Stomach (tissue), 19 donors: ENCODE measurements at places on chromosomes 2 and 18. TPM values are rescaled to one million over a fixed set of nuclear protein-coding genes. Genes with fewer than 3 reads are reported as not detected.

The SATB2 gene
- polyA plus RNA-seq: 1.2 TPM

The MALL gene
- polyA plus RNA-seq: 37.6 TPM

The PSTPIP2 gene
- polyA plus RNA-seq: 9.2 TPM

The SGPP2 gene
- 2.3 TPM for polyA plus RNA-seq

The SOX11 gene
- 0.06 TPM for polyA plus RNA-seq

DNA sequence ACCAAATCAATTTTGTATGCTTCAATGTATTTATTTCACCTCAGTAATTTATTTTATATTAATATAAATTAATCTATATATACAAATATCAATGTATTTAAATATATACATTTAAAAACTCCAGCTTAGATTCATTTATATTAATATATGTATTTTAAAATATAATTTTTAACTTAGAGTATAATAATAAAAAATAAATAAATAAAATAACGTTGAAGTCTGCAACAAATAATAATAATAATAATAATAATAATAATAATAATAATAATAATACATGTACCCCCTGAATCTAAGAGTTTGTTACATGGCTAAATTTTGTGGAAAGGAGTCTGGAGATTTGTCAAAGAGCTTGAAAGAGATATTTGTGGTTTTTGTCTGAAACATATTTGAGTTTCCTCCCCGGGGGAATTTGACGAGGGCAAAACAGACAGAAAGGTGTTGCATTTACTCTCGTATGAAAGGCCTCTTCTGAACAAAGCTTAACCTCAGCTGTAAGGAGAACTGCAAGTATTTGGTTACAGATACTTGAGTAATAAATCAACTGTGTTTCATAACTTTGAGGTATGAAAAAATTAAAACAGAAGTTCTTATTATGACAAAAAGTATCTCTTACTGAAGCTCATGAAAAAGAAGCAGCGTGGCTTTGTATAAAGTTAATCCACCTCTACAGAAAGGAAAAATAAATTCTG is 93.4 kb downstream of the CDH19 start:
- DNase-seq: no peak
- no peaks in the 10 kb centered on the region for H3K36me3 ChIP-seq
- H3K4me3 ChIP-seq: no peak overlapping the region

- no peaks in the 10 kb centered on the region for H3K27me3 ChIP-seq
- H3K36me3 ChIP-seq: no peaks in the 10 kb centered on the region
- H3K4me3 ChIP-seq: no peak overlapping the region
- DNase-seq: no peak
- no peak overlapping the region for H3K27ac ChIP-seq
Observed at GRCh38 chr2:85922199-85922598, 33.4 kb upstream of the ST3GAL5 start.

- peaks cover 10% of the 10 kb centered on the region for H3K27me3 ChIP-seq
- DNase-seq: peak; percentile 60
- no peak overlapping the region for H3K4me3 ChIP-seq
- H3K4me1 ChIP-seq: peaks cover 45% of the 10 kb centered on the region
- H3K36me3 ChIP-seq: no peaks in the 10 kb centered on the region
Observed at GRCh38 chr18:62331581-62332356, 6.7 kb downstream of the TNFRSF11A start.

DNA sequence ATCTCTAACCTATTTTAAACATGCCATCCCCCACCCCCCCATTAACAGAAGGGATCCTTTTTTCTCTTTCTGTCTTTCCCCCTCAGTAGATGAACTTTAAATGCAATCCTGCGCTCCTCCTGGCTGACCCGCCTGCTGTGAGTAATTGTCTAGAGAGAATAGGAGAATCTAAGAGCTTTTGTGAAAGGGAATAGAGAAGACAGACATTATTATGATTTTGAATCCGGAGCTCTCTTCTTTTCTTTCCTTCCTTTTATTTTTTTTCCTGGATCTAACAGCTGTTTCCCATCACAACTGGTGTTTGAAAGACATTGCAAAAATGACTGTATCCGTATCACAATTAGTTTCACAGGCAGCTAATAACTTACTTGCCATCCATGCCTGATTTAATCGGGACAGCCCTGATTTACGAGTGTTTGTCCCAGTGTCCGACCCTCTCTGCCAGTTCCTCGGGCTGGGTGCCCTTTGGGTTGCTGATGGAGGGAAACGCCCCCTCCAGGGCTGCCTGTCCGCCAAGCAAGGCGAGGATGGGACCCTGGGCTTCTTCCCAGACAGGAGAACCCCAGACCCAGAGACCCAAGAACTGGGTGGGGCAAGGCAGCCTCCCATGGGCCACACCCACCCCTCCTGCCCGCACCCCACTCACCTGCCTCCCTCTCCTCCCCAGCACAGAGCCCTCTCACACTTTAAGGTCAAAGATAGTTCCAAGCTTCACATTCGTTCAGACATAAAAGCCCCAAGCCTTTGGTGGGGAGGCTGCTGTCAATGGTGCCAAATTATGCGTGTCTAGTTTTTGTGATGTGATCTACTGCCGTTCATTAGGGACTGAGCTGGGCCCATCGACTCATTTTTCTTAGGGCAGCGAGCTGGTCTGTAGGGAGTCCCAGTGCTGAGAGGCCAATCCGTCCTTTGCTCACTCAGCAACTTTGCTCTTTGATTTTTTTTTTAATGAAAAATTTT is 231.7 kb downstream of the ZNF516 start:
- peaks cover 4% of the 10 kb centered on the region for H3K4me1 ChIP-seq
- peak; percentile 33 for DNase-seq
- H3K27ac ChIP-seq: peak overlapping the region; percentile 46
- no peaks in the 10 kb centered on the region for H3K27me3 ChIP-seq
- no peaks in the 10 kb centered on the region for H3K36me3 ChIP-seq

- H3K4me3 ChIP-seq: peak within 1 kb of the TSS; percentile 95
- peak within 1 kb of the TSS; percentile 96 for H3K27ac ChIP-seq
- no peak for DNase-seq
- H3K36me3 ChIP-seq: no peaks in the 10 kb centered on the region
- H3K4me1 ChIP-seq: peaks cover 30% of the 10 kb centered on the region
Observed at GRCh38 chr2:121649149-121649595, at the start of gene CLASP1. Gene CLASP1, minus strand, starts transcription at chr2:121649462. Its CDS starts 43,567 bp downstream, at chr2:121605895.

- no peak overlapping the region for H3K4me3 ChIP-seq
- peaks cover 26% of the 10 kb centered on the region for H3K4me1 ChIP-seq
- H3K27me3 ChIP-seq: no peaks in the 10 kb centered on the region
- H3K27ac ChIP-seq: no peak overlapping the region
Observed at GRCh38 chr2:111896024-111896423, 2.4 kb upstream of the MERTK start.

GRCh38 chr18:46338205-46338604 is 234.0 kb downstream of the HAUS1 start:
- H3K27me3 ChIP-seq: peaks cover 52% of the 10 kb centered on the region
- no peak overlapping the region for H3K27ac ChIP-seq
- H3K4me1 ChIP-seq: peaks cover 8% of the 10 kb centered on the region
- H3K36me3 ChIP-seq: no peaks in the 10 kb centered on the region
- no peak overlapping the region for H3K4me3 ChIP-seq
- peak; percentile 41 for DNase-seq

DNA sequence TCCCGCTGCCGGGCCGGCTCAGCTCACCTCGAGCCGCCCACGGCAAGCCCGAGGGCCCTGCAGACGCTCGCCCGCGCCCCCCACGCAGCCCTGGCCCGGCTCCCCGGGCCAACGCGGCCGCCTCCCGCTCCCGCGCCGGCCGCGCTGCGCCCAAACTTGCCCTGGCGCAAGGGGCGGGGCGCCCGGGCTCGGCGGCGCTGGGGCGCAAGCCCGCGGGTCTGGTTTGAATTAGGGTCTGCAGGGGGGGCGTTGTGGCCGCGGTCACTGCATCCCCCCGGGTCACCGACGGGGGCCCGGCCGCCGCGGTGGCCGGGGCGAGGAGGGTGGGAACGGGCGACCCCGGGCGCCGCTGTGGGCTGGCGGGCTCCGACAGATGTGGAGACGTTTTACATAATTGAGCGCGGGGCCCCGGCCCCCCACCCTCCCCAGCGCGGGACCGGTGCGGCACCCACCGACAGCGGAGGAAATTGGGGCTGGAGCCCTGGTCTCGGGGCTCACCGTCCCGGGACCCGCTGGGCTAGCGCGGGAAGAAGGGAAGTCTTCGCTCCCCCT is 690 bp downstream of the SDC1 start:
- H3K27ac ChIP-seq: peak overlapping the region; percentile 88
- no peaks in the 10 kb centered on the region for H3K36me3 ChIP-seq
- no peaks in the 10 kb centered on the region for H3K27me3 ChIP-seq
- peak overlapping the region; percentile 73 for H3K4me3 ChIP-seq

DNA sequence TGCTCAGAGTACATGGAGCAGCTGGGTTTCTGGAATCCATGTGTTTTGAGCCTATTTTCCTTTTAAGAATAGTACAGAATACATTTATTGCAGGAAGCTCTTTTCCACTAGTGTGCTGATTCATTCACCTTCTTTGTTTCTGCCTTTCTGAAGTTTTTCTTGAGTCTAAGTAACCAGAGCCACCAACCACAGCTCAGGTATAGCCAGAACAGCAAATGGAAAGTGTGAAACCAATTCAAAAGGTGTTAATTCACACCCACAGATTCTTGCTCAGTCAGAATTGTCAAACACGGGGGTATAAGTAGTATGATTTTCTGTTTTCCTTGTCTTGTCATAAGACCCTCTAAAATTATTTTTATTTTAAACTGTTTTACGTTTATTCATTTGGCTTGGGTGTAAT is 75.9 kb upstream of the DYNAP start:
- no peak overlapping the region for H3K27ac ChIP-seq
- peaks cover 6% of the 10 kb centered on the region for H3K4me1 ChIP-seq
- no peak overlapping the region for H3K4me3 ChIP-seq
- DNase-seq: no peak

DNA sequence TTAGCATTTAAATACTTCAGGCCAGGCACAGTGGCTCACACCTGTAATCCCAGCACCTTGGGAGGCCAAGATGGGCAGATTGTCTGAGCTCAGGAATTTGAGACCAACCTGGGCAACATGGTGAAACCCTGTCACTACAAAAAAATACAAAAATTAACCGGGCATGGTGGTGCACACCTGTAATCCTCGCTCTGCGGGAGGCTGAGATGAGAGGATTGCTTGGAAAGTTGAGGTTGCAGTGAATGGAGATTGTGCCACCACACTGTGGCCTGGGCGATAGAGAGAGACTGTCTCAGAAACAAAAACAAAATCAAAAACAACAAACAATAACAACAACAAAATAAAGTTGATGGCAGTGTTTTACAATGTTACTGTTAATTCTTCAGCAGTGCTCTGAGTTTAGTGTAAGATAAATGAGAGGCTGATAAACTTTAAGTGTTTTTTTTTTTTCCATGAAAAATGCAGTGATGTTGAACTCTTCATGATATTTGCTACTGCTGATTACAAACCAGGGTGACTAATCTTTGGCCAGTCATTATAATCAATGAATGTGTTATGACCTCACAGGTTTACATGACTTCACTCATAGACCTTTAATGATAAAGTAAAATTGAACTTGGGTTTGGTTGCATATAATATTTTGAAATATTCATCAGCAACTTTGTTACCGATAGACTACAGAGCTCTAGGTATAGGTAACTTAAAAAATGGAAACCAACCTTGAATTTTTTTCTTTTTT is 2.5 kb downstream of the ITGAV start:
- H3K27ac ChIP-seq: no peak overlapping the region
- peaks cover 18% of the 10 kb centered on the region for H3K4me1 ChIP-seq
- H3K4me3 ChIP-seq: peak overlapping the region; percentile 90
- DNase-seq: no peak

GRCh38 chr18:54739476-54739875 is 88.8 kb upstream of the RAB27B start:
- no peak overlapping the region for H3K27ac ChIP-seq
- H3K4me1 ChIP-seq: peaks cover 14% of the 10 kb centered on the region
- no peaks in the 10 kb centered on the region for H3K27me3 ChIP-seq
- no peak overlapping the region for H3K4me3 ChIP-seq
- no peak for DNase-seq
